GM23248 (cell line): ENCODE measurements at places on chromosomes 2 and 18. TPM values are rescaled to one million over a fixed set of nuclear protein-coding genes. Genes with fewer than 3 reads are reported as not detected.
A peak's percentile ranks its signal among the peaks of the same experiment; 100 is the strongest.

The SELENOI gene
- 3.6 TPM in 2 replicates for polyA plus RNA-seq

The RETREG2 gene
- polyA plus RNA-seq, result 20.7 and 21.5 TPM in 2 replicates

The TDRD15 gene
- not detected in 2 replicates for polyA plus RNA-seq

The NDUFAF7 gene
- 15.2 and 16.4 TPM in 2 replicates for polyA plus RNA-seq

The QPCT gene
- 48.5 and 51.4 TPM in 2 replicates for polyA plus RNA-seq

The FBXO48 gene
- polyA plus RNA-seq, result 0.67 and 1.0 TPM in 2 replicates

The GALNT13 gene
- polyA plus RNA-seq, result not detected in 2 replicates

The EN1 gene
- 4.1 and 5.3 TPM in 2 replicates for polyA plus RNA-seq

DNA sequence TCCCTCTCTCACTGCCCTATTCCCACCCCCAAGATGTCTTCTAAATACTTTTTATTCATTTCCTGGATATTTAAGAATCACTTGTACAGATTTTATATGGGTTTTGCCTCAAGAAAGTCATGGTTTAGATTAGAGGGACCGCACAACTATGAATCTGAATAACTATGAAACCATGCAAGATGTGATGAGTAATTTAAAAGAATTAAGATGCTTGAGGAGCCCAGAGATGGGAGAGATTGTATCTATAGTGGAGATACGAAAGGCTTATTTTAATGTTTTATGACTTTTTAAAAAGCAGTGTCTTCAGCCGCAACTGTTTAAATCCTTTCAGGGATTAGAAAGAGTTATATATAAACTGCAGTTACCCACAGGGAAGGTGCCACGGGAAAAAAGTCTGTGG is 324.1 kb downstream of the LPIN1 start:
- H3K27ac ChIP-seq, result no peak overlapping the region
- peaks cover 14% of the 10 kb centered on the region for H3K4me1 ChIP-seq
- H3K4me3 ChIP-seq, result no peak overlapping the region
- H3K36me3 ChIP-seq, result no peaks in the 10 kb centered on the region
- H3K27me3 ChIP-seq, result no peaks in the 10 kb centered on the region
- peak; percentile 64 for DNase-seq

DNA sequence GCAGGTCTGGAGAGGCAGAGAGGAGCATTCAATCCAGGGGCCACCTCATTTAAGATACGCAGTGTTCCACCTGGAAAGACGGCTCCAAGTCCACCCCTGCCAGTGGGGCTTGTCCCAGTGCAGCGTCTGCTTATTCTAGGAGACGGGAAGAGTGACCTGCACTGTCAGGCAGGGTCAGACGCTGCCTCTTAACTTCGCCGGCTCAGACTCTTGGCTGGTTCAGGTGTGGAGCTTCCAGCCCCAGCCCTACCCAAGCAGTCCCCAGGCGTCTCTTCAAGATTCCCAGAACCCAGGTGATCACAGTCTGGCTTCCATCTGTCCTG is 208.5 kb downstream of the TFCP2L1 start:
- H3K27me3 ChIP-seq, result no peaks in the 10 kb centered on the region
- H3K27ac ChIP-seq, result no peak overlapping the region
- H3K4me3 ChIP-seq, result no peak overlapping the region
- no peak for DNase-seq
- no peaks in the 10 kb centered on the region for H3K36me3 ChIP-seq

DNA sequence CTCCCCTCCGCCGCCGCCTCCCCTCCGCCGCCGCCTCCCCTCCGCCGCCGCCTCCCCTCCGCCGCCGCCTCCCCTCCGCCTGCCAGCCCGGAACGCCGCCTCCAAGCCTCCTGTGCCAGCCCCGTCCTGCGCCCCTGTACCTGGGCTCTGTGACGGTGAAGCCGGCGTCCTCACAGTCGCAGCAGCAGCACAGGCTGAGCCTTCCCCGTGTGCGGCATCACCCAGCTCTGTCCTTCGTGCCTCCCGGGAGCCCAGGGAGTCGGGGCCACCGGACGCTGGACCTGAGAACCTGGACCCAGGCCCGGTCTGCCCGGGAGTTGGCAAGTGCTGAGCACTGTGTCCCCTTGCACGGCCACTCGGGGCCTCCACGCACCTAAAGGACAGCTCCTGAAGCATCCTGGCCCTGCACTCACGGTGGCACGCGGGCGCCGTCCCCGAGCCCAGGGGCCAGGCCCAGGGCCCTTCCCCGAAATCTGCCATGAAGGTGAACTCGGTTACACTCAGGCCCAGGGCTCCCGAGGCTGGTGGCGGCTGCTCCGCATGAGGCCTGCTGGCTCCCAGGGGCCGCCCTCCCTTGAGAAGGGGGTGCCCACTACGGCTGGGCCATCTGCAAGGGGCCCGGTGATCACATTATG is 32.9 kb downstream of the RTP5 start:
- H3K4me3 ChIP-seq, result no peak overlapping the region
- no peaks in the 10 kb centered on the region for H3K4me1 ChIP-seq
- H3K27me3 ChIP-seq, result peaks cover 6% of the 10 kb centered on the region
- H3K36me3 ChIP-seq, result no peaks in the 10 kb centered on the region
- no peak for DNase-seq
- H3K27ac ChIP-seq, result no peak overlapping the region

GRCh38 chr2:35946478-35946877 is 409.1 kb upstream of the CRIM1 start:
- no peak for DNase-seq
- H3K4me1 ChIP-seq, result no peaks in the 10 kb centered on the region
- H3K36me3 ChIP-seq, result no peaks in the 10 kb centered on the region
- no peak overlapping the region for H3K4me3 ChIP-seq

GRCh38 chr2:43787895-43788294 is 14.1 kb downstream of the DYNC2LI1 start:
- H3K4me3 ChIP-seq, result no peak overlapping the region
- DNase-seq, result peak; percentile 10
- no peak overlapping the region for H3K27ac ChIP-seq
- no peaks in the 10 kb centered on the region for H3K27me3 ChIP-seq
- peaks cover 8% of the 10 kb centered on the region for H3K36me3 ChIP-seq
- no peaks in the 10 kb centered on the region for H3K4me1 ChIP-seq

DNA sequence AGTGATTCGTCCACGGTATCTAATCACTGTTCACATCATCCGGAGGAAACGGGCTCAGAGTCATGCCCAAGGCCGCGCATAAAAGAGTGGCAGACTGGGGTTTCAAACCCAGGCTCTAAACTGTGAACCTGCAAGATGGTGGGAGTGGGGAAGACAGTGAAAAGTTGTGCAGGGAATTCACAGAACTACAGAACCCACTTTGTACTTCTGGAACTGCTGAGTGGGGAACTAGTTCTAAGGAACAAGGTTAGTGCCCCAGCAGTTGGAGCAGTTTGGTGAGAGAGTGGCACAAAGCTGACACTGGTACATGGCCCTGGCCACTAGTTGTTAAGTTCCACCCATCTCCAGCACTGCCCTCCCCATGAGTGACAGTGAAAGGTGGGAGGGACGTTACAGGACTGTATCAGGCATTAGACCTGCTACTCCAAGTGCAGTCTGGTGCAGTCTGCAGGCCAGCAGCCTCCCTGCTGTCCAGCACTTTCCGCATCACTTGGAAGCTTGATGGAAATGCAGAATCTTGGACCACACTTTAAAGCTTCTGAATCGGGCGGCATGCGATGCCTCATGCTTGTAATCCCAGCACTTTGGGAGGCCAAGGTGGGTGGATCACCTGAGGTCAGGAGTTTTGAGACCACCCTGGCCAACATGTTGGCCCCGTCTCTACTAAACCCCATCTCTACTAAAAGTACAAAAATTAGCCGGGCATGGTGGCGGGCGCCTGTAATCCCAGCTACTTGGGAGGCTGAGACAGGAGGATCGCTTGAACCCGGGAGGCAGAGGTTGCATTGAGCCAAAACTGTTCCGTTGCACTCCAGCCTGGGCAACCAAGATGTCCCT is 47.3 kb downstream of the C2orf42 start:
- peak overlapping the region; percentile 96 for H3K27ac ChIP-seq
- no peaks in the 10 kb centered on the region for H3K27me3 ChIP-seq

DNA sequence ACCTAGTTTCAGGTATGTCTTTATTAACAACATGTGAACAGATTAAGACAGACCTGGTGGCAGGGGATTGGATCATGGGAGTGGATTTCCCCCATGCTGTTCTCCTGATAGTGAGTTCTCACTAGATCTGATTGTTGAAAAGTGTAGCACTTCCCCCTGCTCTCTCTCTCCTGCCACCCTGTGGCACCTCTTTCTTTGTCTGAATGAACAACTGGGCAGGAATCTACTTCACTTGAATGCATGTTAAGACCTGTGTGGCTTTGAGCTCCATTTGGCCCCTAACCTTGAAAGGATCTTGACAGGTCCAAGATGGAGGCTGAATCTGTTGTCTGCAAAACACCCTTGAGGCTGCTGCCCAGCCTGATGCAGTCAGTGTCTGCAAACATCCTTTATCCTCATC is 194.4 kb downstream of the RNF144A start:
- no peak overlapping the region for H3K27ac ChIP-seq
- no peak overlapping the region for H3K4me3 ChIP-seq
- peak; percentile 12 for DNase-seq
- no peaks in the 10 kb centered on the region for H3K4me1 ChIP-seq

- peak overlapping the region; percentile 86 for H3K4me3 ChIP-seq
- peak overlapping the region; percentile 88 for H3K27ac ChIP-seq
- peaks cover 12% of the 10 kb centered on the region; the same call in 1 of the 2 replicates for H3K36me3 ChIP-seq
- peaks cover 12% of the 10 kb centered on the region for H3K4me1 ChIP-seq
- DNase-seq, result peak; percentile 76
These were observed 2.4 kb downstream of the EN1 start for GRCh38 chr2:118845005-118845521.

- no peaks in the 10 kb centered on the region for H3K27me3 ChIP-seq
- H3K4me1 ChIP-seq, result no peaks in the 10 kb centered on the region
- DNase-seq, result no peak
- no peaks in the 10 kb centered on the region for H3K36me3 ChIP-seq
- no peak overlapping the region for H3K27ac ChIP-seq
- H3K4me3 ChIP-seq, result no peak overlapping the region
These were observed 492.1 kb upstream of the MYT1L start for GRCh38 chr2:2823061-2823753.

DNA sequence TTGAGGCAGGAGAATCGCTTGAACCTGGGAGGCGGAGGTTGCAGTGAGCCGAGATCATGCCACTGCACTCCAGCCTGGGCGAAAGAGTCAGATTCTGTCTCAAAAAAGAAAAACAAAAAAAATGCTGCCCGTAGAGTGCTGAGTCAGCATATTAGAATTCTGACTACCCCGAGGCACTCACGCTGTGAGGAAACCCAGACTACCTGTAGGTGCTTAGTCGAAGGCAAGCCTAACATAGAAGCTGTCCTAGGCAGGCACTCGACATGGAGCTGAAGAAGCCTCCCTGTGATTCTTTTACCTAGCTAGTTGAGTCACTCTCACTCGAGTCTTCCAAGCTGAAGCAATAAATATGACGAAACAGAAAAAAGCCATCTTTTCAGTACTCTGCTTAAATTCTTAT is 1323.2 kb upstream of the DDX18 start:
- H3K27me3 ChIP-seq, result no peaks in the 10 kb centered on the region
- no peak for DNase-seq
- no peaks in the 10 kb centered on the region for H3K36me3 ChIP-seq
- no peak overlapping the region for H3K27ac ChIP-seq
- no peaks in the 10 kb centered on the region for H3K4me1 ChIP-seq
- H3K4me3 ChIP-seq, result no peak overlapping the region

GRCh38 chr2:169131587-169132512 is 62.5 kb downstream of the DHRS9 start:
- DNase-seq, result peak; percentile 50
- no peak overlapping the region for H3K27ac ChIP-seq
- no peaks in the 10 kb centered on the region for H3K4me1 ChIP-seq
- H3K27me3 ChIP-seq, result 0 out of 2 replicates have a peak, but pooled peaks cover 10% of the 10 kb centered on the region
- H3K4me3 ChIP-seq, result no peak overlapping the region

GRCh38 chr2:222859786-222860612 is 837 bp upstream of the ACSL3 start:
- H3K4me1 ChIP-seq, result peaks cover 37% of the 10 kb centered on the region
- peak overlapping the region; percentile 62 for H3K27ac ChIP-seq
- H3K27me3 ChIP-seq, result no peaks in the 10 kb centered on the region
- H3K36me3 ChIP-seq, result no peaks in the 10 kb centered on the region
- peak; percentile 70 for DNase-seq

GRCh38 chr2:97931118-97931857 is 64.5 kb downstream of the TMEM131 start:
- no peak for DNase-seq
- H3K27me3 ChIP-seq, result no peaks in the 10 kb centered on the region
- H3K4me1 ChIP-seq, result peaks cover 28% of the 10 kb centered on the region
- H3K27ac ChIP-seq, result no peak overlapping the region
- no peaks in the 10 kb centered on the region for H3K36me3 ChIP-seq

GRCh38 chr18:31490387-31490786 is 7.6 kb upstream of the DSG2 start:
- DNase-seq, result no peak
- no peak overlapping the region for H3K27ac ChIP-seq
- H3K27me3 ChIP-seq, result no peaks in the 10 kb centered on the region

DNA sequence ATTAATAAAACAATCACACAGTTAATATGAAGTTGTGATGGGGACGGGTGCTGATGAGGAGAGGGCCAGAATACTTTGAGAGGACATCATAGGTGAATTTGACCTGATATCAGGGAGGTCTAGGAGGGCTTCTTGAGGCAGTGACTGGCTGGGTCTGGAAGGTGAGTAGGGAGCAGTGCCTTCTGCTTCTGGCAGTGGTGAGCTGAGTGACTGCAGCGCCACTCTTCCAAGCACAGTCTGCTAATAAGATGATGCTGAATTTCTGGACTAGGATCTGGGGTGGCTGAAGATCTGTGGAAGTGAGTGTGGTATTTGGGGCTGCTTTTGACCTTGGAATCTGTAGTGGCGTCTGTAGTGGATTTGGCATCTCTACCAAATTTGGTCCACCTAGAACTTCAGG is 5.5 kb downstream of the DGKD start:
- H3K27me3 ChIP-seq, result no peaks in the 10 kb centered on the region
- no peak overlapping the region for H3K27ac ChIP-seq
- peaks cover 3% of the 10 kb centered on the region; the same call in 1 of the 2 replicates for H3K36me3 ChIP-seq
- no peaks in the 10 kb centered on the region; the same call in 1 of the 2 replicates for H3K4me1 ChIP-seq

GRCh38 chr2:209556354-209556961 is 132.6 kb downstream of the MAP2 start:
- peak; percentile 64 for DNase-seq
- H3K4me3 ChIP-seq, result no peak overlapping the region
- no peaks in the 10 kb centered on the region for H3K27me3 ChIP-seq
- no peak overlapping the region for H3K27ac ChIP-seq

DNA sequence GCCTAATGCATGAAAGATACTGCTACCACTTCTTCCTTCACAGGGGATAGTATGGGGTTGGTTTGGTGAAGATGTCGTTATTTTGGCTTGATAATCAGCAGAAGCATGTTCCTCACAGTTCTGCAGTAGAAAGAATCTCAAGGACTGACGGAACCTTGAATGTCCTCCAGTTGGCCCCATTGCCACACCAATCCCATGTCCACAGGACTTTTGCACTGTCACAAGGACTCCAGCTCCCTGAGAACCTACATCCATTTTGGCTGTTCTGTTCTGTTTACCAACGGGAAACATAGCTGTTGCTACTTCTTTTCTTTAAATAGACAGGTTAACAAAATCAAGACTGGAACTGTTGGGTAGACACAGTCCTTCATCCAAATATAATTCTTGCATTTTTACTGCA is 270.0 kb downstream of the SLC8A1 start:
- no peak overlapping the region for H3K27ac ChIP-seq
- no peaks in the 10 kb centered on the region for H3K36me3 ChIP-seq
- DNase-seq, result no peak
